ENCODE measurements at places on chromosomes 3 and 15.

GRCh38 chr3:193981504-193981903 is 154.4 kb upstream of the HES1 start:
- DNase-seq: no peak

DNA sequence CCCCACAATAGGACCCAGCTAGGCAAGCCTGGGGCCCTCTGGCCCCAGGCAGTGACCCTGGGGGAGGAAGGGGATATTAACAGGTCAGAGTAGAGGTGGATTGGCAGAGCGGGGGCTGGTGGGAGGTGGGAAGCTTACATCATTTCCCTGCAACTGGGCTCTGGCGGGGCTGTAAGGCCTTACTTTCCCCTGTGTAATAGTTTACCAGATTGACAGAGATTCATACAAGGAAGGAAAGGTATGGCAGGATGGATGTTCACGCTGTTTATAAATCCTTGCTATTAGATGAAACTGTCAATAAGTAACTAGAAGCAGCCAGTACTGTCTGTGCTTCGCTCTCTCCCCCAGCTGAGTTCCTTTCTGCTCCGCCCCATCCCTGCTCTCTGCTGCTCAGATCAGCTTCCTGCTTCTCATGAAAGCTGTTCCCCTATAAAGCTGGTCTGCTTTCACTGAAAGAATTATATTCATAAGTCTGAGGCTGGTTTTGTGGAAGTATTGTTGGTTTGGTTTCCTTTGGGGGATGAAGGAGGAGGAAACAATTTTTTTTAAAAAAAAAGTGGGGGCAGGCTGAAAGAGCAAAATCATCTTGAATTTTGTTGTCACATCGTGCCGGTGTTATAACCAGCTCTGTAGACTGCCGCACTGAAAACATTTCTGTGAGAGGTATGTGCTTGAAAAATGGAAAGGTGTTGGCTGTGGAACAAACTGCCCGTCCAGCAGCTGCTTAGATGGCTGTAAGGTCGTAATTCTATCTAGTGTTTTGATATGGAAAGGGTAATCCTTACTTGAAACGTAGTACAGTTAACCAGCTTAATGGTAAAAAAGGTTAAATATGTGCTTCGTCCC is 76.4 kb downstream of the BBX start:
- no peak for DNase-seq

DNA sequence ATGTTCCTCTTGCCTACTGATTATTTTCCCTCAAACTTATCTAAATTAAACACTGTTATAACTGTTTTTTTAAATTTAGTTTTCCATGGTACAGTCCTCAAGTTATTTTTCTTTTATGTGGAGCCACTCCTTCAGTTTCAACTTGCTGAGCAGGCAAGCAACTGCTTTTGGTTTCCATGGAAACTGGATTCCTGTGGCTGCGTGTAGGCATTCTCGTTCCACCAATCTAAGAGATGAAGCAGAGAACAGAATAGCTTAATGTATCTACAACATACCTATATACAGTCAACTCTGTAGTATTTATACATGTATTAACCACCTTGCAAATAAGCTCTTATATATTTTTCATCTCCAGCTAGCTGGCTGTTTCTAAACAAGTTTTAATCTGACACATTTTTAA is 25.8 kb upstream of the ANXA2 start:
- peak; percentile 83 for DNase-seq

DNA sequence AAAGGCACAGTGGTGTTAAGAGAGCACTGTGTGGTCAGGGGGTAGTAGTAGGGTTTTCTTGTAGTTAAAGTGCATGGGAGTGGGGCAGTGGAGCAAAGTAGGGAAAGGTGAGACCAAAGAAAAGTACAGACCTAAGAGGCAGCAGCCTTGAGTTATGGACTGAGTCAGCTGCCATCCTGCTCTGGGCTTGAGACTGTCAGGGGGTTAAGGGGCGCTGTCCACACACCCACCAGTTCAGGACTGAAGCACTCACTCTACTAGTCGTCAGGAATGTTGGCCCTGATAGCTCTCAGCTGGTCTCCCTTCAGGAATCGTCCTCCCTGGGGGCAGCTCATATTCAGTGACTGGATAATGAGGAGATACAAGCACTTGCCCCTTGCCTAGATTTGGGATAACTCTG is 7.9 kb downstream of the CCR4 start:
- DNase-seq: no peak

DNA sequence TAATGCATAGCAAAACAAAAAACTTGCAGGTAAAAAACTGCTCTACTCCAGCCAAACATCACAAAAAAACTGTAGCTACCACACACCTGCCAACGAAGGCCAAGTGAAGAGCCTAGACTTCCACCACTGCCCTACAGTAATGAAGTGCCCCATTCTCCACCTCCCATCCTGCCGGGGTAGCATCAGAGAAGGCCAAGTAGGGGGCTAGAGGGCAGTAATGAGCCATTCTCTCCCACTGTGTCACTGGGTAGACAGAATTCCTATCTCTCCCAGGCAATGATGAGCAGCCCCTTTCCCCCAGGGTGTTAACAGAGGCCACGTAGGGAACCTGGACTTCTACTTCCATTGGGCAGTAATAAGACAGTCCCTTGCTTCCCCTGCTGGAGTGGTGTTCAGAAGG is 9.5 kb downstream of the SEC22C start:
- no peak for DNase-seq

DNA sequence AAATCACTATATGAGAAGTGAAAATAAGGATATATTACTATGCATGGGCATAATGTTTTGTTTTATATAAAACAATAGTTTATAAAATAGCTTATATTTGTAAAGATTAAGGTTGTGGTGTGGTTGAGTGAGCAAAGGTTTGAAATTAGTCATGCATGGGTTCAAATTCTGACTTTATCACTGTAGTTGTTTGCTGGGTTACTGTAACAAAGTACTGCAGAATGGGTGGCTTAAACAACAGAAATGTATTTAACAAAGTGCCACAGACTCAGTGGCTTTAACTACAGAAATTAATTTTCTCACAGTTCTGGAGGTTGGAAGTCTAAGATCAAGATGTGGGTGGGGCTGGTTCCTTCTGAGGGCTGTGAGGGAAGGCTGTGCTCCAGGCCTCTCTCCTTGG is 184.8 kb upstream of the THRB start:
- DNase-seq: no peak

DNA sequence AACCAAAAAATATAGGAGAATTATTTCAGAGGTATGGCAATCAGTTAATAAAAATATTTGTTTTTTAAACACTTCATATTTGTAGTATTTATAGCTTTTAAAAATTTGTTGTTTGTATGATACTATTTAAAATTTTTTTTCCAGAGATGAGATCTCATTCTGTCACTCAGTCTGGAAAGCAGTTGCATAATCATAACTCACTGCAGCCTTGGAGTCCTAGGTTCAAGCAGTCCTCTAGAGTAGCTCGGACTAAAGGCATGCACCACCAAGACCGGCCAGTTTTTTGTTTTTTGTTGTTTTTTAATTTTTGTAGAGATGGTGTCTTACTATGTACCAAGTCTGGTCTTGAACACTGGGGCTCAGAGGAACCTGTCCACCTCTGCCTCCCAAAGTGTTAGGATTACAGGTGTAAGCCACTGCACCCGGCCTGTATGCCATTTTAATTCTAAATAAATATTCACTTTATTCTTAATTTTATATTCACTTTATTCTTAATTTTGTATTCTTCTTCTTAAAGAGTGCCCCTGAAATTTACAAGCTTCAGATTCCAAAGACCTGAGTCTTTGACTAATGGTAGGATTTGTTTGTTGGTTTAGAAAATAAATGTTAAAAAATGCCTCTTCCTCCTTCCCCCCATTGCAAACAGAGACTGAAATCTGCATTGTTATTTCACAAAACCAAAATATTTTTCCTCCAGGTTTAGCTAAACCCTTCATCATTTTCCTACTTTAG is 9.4 kb downstream of the TGFBR2 start:
- DNase-seq: no peak

DNA sequence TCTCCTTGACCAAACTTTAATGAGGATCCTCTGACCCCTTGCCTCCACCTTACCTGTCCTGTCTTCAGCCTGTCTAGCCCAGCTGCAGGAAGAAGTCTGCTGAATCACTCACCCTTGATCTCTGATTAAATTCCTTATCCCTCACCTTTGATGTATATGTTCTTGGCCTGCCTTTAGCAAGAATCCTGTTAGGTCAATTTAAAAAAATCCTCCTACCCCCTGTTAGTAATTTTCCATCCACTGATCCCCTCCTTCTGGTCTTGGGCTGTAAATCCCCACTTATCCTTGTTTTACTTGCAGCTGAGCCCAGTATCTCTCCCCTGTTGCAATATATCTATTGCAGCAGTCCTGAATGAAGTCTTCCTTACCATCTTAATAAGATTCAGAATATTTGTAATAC is 39.0 kb downstream of the MYH15 start:
- DNase-seq: no peak

DNA sequence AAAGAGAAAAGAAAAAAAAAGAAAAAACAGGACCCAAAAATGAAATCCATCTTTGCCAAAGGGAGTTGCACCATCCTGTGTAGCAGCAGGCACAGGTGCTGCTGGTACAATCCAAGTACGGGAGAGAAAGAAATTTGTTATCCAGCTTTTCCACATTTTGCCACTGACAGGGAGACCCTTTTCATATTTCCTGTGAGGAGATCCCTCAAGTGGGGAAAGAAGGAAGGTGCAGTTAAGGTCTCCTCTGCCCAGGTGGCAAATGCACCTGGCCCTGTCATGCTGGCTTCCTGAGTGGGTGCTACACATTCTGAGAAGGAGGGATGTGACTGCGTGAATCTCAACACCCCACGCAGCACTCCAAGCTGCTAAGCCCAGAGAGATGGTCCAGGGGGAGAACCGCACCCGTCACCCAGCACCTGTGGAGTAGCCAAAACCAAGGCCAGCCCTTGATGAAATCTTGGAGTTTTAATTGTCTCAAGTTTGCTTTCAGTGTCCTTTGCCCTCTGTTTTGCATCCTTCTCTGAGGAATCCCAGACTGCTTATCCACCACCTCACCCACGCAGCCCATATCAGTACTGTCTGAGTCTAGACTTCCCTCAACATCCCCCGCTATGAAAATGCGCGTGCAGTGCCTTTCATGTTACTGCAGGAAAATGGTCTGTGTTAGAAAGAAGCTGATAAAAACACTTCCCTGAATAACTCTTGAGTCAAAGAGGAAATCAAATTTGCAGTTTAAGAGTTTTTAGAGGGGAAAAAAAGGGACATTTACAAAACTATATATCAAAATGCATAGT is 141.9 kb upstream of the THBS1 start:
- no peak for DNase-seq

DNA sequence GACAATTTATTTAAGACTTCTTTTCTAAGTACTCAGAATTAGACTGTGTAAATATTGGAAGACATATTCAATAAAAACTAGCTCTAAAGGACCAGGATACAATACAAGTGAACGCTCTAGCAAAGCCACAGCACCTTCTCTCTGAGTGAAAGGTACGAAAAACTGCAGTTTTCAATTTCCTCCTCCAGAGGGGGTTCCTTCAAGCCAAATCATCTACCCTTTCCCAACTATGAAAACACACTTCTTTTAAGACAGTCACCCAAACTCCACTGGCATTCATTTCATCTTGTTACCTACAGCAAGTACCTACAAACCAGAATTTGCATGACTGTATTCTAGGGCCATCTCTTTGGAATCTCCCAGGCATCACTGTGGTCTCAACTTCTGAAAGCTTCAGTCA is 165.8 kb downstream of the ERC2 start:
- DNase-seq: no peak

DNA sequence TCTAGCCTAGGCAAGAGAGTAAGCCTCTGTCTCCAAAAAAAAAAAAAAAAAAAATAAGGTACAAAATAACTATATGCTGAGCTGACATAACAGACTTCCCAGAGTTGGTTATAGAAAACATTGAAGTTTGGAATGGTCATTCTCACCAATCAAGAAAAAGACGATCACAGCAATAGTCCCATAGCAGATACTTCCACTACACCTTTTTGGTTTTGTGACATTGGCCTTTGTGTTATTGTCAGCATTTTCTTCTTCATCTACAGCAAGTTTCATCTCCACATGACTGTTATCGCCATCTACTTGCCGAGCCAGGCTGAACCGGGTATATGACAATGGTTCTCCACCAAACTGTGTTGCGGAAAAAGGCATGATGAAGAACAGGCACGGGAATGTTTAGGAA is 6.9 kb downstream of the TFRC start:
- no peak for DNase-seq

DNA sequence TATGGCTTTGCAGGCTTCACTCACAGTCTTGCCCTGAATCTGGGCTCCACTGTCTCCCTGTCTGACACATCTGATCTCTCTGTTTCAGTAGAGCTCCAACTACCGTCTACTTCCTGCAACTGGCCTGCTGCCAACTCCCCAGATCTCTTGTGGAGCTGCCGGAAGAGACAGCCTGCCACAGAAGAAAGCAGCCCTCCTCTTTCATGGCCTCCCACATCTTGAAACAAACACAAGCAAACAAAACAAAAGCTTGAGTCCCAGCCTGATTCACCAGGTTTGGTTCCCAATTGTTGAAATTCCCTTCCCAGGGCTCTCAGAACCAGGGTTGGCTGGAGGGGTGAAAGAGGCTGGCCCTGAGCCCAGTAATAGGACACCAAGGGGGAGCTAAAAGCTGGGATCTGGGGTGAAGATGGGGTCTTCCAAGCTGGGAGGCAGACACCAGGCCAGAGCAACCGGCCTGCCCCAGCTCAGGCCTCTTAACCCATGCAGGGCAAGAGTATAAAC is 55.3 kb upstream of the CA12 start:
- DNase-seq: no peak

DNA sequence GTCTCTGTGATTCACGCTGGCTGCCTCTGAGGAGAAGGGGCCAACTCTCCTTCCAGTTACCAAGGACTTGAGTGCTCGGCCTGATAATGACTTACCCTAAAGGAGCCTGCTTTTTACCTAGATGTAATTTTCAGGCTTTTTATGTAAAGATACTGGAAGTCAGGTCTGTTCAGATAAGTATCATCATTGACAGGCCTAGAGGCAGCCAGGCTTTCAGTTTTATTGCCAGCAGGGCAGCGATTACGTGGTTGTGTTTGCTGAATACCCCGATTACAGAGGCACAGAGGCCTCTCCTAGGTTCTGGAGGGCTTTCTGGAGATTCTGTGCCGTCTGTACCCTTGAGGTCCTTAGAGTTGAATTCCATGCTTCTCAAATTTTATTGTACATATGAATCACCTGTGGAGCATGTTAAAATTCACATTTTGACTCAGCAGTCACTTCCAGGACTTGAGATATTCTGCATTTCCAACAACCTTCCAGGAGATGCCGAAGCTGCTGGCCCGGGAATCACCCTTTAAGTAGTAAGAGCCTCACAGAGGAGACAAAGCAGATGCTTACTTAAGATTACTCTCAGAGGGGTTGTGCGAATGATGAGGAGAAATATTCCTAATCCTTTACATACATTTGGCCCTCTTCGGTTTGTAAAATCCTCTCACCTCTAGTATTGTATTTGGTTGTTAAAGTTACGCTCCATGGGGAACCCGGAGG is 160.1 kb upstream of the BHLHE40 start:
- DNase-seq: no peak

GRCh38 chr3:9690451-9691450 is 12.9 kb upstream of the CPNE9 start:
- DNase-seq: no peak

DNA sequence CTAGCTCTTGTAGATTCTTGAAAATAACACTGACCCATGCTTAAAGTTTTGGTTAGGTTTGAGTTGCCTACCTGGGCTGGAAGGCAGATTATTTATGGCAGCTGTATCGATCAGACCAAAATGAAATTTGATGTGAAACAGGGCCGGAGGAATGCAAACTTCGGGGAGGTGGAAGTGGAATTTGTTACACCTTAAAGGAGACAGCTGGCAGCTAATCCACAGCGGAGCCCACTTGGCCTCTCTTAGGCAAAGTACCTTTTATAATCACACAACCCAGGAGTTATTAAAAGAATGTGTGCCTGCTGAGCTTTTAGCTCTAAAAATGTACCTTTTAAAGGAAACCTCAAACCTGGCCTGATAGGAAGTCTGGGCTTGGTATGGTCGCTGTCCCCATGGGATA is 250.9 kb upstream of the TPM1 start:
- no peak for DNase-seq
